GM06990 (cell line): ENCODE measurements at places on chromosomes 5 and 9.

DNA sequence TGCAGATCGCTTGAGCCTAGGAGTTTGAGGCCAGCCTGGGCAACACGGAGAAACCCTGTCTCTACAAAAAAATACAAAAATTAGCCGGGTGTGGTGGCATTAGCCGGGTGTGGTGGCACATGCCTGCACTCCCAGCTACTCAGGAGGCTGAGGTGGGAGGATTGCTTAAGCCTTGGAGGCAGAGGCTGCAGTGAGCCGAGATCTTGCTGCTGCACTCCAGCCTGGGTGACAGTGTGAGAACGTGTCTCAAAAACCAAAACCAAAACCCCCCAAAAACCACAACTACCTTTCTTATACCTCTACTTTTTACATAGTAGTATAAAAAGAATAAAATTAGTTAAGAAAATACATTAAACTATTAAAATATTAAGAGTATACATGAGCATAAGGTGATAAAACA, 121.2 kb downstream of the RAPGEF6 start:
- DNase-seq, result no peak

DNA sequence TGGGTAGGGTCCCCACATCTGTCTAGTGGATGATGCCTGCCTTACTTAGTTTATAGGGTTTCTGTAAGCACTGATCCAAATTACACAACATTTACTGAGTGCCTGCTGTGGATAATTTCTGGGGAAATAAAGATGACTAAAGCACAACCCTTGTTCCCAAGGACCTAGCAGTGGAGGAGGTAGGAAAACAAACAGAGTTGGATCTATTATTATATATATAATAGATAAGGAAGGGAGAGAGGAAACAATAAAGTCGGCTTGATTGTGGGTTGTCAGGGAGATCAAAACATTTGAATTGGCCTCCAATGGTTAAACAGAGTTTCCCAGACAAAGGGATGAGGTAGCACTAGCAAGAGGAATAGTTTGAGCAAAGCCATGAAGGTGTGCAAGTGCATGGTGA, 14.0 kb downstream of the IL33 start:
- DNase-seq, result no peak

DNA sequence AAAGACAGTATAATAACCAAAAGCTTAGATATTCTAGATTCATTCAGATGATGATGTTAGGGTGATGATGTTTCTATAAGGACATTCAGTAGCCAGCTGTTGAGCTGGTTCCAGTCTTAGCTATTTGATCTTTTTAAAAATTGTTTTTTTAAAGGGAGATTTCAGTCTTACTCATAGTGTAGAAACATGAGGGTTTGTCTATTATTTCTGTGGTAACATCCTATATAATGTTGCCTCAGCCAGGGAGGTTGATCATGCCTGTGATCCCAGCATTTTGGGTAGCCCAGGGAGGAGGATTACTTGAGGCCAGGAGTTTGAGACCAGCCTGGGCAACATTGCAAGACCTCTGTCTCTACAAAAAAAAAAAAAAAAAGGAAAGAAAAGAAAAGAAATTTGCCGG, 167.8 kb downstream of the DOCK2 start:
- no peak for DNase-seq

GRCh38 chr5:72474516-72474915, 32.7 kb downstream of the ZNF366 start:
- no peak for DNase-seq

- no peak for DNase-seq
These were observed 91.1 kb downstream of the MRPS27 start for GRCh38 chr5:72228960-72229359.

DNA sequence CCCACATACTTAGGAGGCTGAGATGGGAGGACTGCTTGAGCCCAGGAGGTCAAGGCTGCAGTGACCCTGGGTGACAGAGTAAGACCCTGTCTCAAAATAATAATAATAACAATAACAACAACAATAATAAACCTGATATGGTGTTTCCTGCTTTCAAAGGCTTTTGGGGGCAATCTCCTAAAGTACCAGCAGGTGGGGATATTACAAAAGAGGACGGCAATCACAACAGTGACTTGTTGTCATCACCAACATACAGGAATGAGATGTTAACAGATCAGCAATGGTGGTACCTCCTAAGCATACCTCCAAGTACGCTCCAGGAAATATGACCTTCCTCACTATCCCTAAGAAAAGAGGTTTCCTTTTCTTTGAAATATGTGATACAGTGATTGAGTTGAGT, 91.1 kb upstream of the RNF180 start:
- no peak for DNase-seq

DNA sequence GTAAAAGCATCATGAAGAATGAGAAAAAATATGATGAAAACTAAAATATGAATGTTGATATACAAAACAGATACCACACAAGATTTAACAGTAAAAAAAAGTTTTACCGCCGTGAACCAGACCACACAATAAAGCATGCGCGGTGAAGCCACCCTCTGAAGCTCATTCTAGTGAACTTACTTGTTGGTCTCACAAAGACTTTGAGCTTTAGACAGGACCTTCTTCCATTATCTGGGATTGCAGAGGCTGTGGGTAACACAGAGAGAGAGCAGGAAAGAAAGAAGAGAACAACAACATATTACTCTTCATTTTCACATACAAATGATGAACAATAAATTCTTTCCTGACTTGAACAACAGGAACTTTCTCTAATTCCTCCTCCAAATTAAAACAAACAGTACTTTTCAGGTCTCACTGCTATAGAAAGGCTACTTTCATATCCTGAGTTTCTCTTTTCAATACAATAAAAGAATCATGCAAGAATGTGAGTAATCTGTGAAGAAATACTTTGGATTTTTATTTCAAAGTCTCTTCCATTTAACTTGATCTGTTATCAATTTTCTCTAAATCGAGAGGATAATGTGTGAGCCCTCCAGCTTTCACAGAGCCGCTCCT, 283.1 kb downstream of the EFNA5 start:
- no peak for DNase-seq

DNA sequence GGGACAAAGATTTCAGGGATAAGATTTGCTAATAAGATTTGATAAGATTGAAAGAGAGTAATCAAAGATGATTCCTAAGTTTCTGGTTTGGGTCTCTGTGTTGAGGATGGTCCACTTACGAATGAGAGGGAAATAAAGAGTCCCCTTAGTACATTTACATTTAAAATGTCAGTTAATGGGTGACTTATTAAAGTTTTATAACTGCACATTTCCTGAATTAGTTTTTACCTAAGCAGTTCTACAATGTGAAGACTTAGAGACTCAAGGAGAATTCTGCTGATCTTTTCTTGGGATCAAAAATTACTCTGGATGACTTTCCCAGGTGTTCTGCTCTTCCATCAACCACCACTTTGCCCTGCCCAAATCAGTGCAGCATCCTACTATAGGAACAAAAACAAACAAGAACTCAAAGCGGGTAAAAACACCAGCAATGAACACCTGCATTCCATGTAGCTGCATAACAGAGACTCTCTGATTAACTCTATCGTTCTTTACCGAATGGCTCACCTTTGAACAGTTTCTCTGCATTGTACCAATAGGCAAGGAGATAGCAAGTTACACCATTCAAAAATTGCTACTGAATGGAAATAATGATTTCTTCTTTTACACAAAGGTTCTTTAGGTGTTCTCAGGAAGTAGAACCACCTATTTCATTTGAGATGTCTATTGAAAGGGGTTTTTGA, 65.3 kb downstream of the PRLR start:
- DNase-seq, result no peak

DNA sequence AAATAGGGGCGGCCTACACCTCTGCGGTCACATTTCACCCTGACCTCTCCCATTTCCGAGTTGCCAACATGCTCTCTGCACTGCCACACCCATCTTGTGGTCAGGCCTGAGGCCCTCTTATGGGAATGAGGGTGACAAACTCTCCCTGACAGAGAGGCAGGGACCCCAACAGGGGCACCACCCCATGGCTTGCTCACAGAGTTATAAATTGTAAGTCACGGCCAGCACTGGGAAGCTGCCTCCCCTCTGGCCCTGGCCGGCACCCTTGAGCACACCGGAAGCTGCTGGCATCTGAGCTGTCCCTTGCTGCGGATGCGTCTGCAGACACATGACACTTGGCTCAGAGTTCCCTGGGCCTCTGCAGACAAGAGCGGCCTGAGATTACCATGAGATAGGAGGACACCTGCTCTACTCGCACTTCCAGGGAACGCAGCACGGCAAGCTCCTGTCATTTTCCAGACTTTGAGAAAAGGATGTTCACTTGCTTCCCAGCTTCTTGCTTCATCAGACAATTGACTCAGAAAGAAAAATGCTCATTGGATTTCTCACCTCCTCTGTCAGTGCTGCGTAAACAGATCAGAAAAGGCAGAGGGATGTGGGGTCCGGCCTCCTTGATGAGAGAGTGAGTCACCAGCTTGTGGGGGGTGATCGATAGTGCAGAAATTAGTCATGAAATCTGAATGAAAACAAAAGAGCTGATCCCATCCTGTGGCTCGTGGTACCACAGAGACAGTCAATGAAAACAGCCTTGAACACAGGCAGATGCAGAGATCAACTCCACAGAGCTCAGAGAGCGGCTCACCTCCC, 269.8 kb downstream of the SYK start:
- DNase-seq, result no peak

GRCh38 chr5:149518620-149519019, 32.6 kb downstream of the CSNK1A1 start:
- DNase-seq, result no peak

DNA sequence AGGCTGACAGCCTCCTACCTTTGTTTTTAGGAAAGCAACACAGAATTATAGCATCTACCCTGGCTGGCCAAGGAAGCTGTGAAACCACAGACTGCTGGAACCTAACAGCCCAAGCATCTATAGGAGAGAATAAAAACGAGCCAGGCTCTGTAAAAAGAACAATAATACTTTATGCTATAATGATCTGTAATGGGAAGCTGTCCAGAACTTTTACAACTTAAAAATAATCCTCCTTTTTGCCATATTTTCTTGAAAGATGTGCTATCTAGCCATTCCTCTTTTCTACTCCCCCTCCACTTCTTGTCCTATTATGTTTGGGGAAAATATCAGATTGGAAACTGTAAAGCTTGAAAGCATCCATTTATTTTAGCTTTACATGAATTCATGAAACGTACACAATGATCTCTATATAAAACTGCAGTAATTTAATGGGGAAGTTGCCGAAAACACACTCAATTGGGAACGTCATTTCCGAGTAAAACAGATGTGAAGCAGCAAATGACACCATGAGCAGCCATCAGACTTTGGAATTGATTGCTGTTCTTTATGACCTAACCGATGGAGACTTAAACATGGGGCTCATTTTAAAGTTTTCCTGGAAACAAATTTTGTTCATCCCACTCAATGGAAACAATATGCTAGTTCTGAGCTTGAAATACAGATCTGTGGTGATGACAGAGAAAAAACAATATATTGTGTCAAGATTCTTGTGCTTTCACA, 450.3 kb upstream of the CLINT1 start:
- DNase-seq, result no peak

GRCh38 chr5:52007230-52007858, 624.1 kb downstream of the ISL1 start:
- no peak for DNase-seq

DNA sequence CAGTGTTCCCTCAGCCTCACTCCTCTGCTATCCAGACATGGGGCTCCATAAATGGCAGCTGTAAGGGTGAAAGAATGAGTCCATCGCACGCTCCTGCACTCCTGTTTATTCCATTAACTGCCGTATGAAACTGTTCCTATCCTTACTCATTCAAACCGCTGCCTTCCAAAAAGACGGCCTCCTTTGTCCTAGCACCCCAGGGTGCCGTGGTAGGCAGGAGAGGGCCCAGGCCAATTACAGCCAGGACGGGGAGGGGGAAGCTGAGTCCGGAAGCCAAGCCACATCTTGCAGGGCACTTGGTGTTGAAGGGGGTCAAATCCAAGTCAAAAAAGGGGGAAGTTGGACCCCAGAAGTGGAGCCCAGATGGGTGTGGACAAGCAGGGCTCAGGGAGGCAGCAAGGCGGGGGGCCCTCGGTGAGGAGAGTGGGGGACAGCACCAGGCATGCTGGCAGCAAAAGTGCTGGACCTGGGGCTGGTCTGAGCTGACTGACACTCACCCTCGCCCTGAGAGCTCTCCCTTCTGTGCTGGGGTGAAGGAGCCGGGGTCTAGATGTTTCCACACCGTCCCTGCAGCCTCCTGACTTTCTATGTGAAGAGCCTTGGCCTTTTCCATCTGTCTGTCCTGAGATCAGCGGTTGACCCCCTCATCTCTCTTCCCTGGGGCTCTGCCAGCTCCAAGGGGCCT, 63.3 kb downstream of the COL23A1 start:
- DNase-seq, result no peak

- DNase-seq, result no peak
These were observed 152.1 kb downstream of the CRB2 start for GRCh38 chr9:123508048-123508447.
